ENCODE measurements at places on chromosomes 4 and X.

- no peak for DNase-seq
These were observed 3.3 kb downstream of the NALF2 start for GRCh38 chrX:69507500-69507789.

GRCh38 chrX:114162068-114162735, 421.7 kb upstream of the HTR2C start:
- no peak for DNase-seq

GRCh38 chr4:40190019-40190418, 6.8 kb upstream of the RHOH start:
- no peak for DNase-seq

DNA sequence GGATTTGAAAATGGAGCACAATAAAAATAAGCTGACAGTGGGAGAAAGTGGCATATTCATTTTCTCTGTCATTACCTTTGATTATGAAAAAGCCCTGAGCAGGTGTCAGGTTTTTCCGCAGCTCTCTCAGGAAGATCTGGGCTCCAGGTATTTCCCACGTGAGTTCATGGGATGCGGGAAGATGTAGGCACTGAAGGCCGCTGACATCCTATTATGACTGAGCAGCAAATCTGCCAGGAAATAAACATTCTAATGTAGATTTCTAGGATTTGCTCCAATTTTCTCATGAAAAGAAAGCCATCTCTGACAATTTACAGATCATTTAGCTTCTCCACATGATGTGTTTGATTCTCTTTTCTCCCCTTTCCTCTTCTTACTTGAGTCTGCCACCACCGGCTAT, 160.7 kb downstream of the KIT start:
- DNase-seq, result no peak

DNA sequence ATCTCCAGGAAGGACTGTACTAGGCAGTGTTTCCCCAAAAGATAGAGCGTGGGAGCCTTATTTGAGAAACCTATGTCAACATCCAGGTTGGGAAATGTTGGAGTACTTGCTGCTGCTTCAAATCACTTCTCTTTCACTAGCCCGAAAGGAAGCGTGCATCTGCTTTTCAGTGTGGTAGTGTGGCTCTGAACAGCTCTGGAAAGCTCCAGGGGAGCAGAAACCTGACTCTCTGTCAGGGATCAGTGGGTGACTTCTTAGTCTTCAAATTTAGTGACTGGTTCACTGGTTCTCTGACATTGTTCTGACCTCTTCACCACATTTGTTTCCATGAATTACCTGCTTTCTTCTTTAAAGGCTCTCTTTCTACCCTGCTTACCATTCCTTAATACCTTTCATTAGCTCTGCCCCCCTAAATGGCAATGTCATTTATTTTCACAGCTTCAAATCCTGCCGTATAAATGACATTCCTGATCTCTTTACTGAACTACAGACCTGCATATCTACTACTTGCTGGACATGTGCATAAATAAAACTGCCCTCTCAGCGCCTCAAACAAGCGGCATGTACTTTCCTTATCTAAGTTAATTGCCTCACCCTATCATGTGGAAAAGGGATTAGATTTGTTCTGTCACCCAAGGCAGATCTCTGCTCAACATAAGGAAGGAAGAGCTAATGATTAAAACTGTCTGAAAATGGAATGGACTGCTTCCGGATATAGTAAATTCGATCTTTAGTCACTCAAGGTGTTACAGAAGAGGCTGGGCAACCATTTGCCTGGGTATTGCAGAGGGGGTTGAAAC, 37.0 kb downstream of the DLG3 start:
- no peak for DNase-seq

DNA sequence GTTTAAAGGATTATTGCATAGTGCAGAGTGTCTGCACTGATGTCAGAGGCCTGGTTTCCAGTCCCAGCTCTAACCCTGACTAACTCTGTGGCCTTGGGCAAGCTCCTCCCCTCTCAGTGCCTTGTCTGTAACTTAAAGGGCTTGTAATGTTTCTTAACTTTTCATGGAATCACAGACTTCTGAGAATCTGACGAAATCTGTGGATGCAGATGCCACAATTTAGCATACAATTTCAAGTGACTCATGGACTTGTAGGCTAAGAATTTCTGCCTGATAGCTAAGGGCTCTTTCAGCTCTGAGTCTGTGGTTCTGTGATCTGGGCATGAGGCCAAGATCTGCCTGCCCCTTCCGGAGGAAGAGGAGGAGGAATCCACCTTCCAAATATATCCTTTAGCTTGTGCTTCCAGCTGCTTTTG, 236.9 kb downstream of the AR start:
- peak; percentile 56 for DNase-seq

DNA sequence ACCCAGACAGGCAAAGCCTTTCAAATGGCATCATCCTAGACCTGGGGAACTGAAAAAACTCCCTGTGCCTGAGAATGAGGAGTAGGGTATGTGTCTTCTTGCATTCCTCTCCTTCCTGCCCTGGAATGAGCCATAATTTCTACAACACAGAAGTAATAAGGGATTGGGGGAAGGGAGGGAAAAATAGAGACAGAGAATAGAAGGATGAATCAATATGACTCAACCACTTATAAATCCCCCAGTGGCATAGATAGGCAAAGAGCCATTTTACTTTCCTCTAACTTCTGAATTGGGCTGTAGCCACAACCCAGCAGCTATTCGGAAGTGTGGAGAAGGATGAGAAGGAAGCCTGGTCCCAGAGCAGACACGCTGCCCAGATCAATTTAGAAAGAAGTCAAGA, 99.9 kb downstream of the NHS start:
- DNase-seq, result no peak

DNA sequence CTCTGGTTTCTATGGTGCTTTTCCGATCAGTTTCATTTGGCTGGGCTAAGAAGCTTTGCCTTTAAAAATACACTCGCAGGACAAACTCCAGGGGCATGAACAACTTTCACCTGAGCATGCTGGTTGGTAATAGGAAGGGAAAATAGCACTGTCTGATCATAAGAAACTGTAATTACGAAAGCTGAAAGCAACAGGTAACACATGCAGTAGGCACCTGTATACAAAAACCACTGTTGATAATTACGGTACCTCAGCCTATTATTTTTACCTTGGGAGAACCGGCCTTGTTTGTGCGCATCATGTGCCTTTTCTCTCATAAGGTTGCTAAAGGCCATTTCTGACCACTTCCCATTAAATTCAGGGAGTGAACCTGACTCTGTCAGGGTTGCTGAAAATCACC, 45.7 kb downstream of the RTL9 start:
- no peak for DNase-seq

GRCh38 chrX:100449696-100450608, 39.9 kb upstream of the PCDH19 start:
- peak; percentile 14 for DNase-seq

DNA sequence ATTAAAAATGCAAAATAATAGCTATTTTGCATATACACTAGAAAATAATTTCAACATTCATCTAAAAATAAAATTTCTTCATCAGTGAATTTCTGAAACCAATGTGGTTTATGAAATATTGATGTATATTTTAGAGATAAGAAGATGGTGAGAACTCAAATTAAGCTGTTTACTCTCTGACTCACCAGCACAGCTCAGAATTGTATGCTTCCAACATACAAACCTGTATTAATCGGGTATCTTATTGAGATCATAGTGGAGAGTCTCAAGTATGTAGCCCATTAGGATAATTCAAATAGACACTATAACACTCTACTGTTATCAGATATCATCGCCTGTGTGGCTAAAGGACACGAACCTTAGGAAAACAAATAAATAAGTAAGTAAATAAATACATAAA, 899.5 kb upstream of the INTU start:
- no peak for DNase-seq

DNA sequence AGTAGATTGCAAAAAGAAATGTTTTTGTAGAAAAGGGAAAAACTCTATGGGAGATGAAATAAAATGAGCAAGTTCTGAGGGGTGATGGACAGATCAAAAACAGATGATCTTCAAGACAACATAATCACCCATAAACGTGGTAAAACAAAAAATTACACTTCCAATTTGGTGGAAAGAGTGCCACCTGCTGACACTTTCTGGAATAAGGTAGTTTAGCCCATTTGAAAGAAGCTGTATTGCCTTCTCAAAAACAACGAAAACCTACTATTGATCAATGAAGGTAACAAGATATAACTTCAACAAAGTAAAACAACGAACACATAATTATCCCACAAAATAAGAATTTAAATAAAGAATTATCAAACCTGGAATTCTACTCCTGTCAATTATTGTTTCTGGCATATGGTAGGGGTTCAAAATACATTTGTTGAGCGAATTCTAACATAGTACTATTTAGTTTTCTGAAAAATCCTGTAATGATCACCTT, 2.5 kb downstream of the COQ2 start:
- no peak for DNase-seq

GRCh38 chr4:31022702-31023101, 302.5 kb downstream of the PCDH7 start:
- no peak for DNase-seq

- DNase-seq, result no peak
These were observed 8.4 kb downstream of the SCD5 start for GRCh38 chr4:82790060-82790660.

GRCh38 chr4:71785959-71786358, 2.1 kb upstream of the GC start:
- DNase-seq, result no peak

DNA sequence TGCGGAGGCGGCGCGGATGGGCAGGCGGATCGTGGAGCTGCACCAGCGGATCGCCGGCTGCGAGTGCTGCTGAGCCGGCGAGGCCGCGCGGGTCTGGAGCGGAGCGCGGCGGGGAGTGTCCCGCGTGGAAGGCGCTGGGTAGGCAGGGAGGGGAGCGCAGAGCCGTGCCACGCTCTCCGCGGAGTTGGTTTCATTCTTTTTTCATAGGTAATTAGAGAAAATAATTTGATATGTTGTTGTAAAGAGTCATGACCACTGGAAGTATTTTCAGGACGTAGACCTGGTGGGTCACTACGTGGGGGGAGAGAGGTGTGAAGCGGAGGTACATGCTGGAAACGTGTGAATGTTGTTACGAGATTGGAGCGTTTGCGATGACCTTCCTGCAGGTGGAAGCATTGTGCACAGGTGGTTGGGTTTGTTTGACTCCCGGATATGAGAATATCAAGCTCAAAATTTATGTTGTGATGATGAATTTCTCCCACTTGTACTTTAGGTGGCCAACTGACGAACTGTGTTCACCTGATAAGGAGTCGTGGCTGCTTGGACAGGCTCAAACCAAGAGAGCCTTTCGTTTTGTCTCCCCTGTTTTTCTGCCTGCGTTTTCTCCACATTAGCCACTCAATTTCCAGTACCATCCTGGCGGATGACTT, 19.1 kb upstream of the S100P start:
- DNase-seq, result no peak

DNA sequence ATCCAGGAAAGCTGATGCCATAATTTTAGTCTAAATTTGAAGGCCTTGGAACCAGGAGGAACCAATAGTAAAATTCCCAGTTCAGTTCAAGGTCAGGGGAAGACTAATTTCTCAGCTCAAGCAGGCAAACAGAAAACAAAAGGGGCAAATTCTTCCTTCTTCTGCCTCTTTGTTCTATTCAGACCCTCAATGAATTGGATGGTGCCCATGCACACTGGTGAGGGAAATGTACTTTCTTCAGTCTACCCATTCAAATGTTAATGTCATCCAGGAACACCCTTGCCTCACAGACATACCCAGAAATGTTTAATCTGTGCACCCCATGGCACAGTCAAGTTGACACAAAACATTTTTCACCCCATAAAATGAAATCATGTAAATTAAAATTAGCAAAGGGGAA, 1851.2 kb upstream of the ADGRL3 start:
- no peak for DNase-seq

DNA sequence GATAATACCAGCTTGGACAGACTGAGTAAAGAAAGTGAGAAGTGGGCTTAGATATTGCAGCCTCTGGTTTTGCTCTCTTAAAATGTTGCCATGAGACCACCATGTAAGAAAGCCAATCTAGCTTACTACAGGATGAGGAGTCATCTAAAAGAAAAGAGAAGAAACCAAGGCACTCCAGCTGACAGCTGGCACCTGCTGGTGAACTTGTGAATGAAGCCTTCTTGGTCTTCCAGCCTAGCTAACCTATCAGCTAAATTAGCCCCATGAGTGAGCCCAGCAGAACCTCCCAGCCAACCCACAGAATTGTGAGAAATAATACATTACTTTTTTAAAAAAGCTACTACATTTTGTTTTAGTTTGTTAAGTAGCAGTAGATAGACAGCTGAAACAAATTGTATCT, 154.5 kb upstream of the QRFPR start:
- no peak for DNase-seq

- DNase-seq, result no peak
These were observed 407.9 kb downstream of the PCDH18 start for GRCh38 chr4:137124278-137124932.

GRCh38 chrX:144627947-144628346, 619.4 kb upstream of the SPANXN1 start:
- no peak for DNase-seq

GRCh38 chrX:1306909-1307625, 29.5 kb upstream of the IL3RA start:
- no peak for DNase-seq

- no peak for DNase-seq
These were observed 103.5 kb downstream of the RPA4 start for GRCh38 chrX:96987228-96987627.

DNA sequence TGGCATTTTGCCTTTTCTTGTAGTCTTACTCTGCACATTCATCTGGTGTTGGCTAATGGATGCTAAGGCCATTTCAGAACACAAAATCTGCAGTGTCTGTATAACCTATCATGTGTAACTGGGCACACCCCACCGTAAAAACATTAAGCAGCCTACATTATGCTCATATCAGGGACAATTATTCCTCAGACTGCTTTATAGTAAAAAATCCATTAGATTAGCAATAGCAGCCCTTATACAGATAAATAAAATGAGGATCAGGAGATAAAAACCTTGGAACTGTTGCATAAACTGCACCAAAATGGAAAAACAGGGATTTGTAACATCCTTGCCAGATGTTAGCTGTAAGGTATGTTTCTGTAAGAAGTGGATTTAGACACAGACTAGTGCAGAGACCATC, 288.8 kb downstream of the HS3ST1 start:
- DNase-seq, result no peak

DNA sequence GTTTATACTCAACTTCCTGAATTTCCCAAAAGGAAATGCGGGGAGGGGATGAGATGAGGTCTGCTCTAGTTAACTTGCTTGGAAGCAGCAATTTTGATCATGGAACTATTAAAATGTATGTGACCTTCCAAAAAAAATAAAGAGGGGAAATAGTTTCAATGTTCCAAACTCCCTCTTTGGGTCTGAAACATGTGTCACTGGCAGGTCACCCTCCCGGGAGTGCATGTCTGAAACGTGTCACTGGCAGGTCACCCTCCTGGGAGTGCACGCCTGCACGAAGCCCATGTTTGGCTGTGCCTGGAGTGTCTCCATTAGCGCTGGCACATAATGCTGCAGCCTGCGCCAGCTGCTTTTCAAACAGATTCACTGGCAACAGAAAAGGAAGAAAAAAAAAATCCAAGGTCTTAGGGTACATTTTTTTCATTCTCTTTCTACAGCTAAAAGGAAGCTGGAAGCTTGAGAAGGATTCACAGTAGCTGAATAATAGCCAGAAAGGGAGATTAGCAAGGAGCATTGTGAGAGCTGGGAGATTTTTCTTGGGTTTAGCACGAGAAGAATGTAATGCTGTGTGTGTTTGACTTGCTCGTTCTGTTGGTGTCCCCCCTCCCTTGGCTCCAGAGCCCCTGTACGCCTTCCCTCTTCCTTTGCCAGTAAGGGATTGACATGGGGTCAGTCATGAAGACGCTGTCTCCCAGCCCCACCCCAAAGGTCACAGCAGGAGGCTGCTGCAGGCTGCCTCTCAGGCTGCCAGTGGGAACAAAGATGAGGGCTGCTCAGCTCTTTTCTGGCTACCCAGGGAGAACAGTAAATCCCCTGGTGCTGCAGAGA, 39.2 kb upstream of the TLR3 start:
- peak; percentile 63 for DNase-seq
